H1 (cell line): ENCODE measurements at places on chromosomes 3 and 15. TPM values are rescaled to one million over a fixed set of nuclear protein-coding genes. Genes with fewer than 3 reads are reported as not detected.

The IL5RA gene
- not detected in 2 replicates for total RNA-seq

DNA sequence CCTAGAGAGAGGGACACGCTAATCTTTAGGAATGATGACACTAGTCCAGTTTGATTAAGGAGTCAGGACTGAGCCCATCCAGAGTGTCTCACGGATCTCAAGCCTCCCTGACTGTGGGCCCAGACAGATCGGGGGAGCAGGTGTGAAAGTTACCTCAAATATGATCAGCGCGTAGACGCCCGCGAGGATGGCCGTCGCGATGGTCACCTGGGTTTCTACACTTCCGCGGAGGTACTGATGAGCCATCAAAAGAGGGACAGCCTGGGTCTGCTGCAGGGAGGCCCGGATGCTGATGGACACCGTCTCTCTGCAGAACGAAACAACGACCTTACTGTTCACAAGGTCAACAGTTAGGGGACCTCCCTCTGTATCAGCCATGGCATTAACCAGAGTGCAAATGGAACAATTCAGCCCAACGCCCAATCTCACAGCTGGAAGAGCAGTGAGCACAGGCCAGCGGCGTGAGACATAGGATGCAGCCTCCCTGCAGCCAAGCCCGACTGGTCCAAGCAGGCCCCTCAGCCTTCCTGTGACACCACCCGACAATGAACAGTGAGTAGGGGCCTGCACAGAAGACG is 84.4 kb downstream of the OCA2 start:
- no peak for DNase-seq
- H3K27ac ChIP-seq: no peak overlapping the region
- H3K36me3 ChIP-seq: no peaks in the 10 kb centered on the region

The PTX3 gene
- total RNA-seq: 1.2 and 1.4 TPM in 2 replicates

- DNase-seq: no peak
- peaks cover 14% of the 10 kb centered on the region for H3K4me1 ChIP-seq
- H3K27me3 ChIP-seq: no peaks in the 10 kb centered on the region
- no peak overlapping the region for H3K27ac ChIP-seq
Observed at GRCh38 chr3:45597171-45597570, 2.6 kb downstream of the LIMD1 start.

The MUC20 gene
- total RNA-seq: 0.24 TPM in 1 of 2 replicates, not detected in the other

The GP9 gene
- not detected in 2 replicates for total RNA-seq

- no peaks in the 10 kb centered on the region for H3K4me1 ChIP-seq
- no peaks in the 10 kb centered on the region for H3K36me3 ChIP-seq
- no peak for DNase-seq
Observed at GRCh38 chr3:105334138-105334882, 32.4 kb upstream of the ALCAM start.

The CKMT1A gene
- 33.8 and 35.0 TPM in 2 replicates for total RNA-seq

- no peaks in the 10 kb centered on the region for H3K4me1 ChIP-seq
- H3K27me3 ChIP-seq: no peaks in the 10 kb centered on the region
Observed at GRCh38 chr3:5285439-5285838, 97.9 kb downstream of the EDEM1 start.

- H3K4me1 ChIP-seq: no peaks in the 10 kb centered on the region
- DNase-seq: no peak
- H3K4me3 ChIP-seq: no peak overlapping the region
- H3K27ac ChIP-seq: no peak overlapping the region
- no peaks in the 10 kb centered on the region for H3K36me3 ChIP-seq
Observed at GRCh38 chr15:101325263-101326025, 30.4 kb upstream of the SNRPA1 start.

- no peak overlapping the region for H3K4me3 ChIP-seq
- H3K4me1 ChIP-seq: no peaks in the 10 kb centered on the region
- no peaks in the 10 kb centered on the region for H3K27me3 ChIP-seq
- no peak for DNase-seq
- H3K36me3 ChIP-seq: no peaks in the 10 kb centered on the region
Observed at GRCh38 chr3:25678581-25678980, 13.9 kb upstream of the TOP2B start.

The NDN gene
- total RNA-seq: 27.4 and 29.4 TPM in 2 replicates

GRCh38 chr3:149527531-149528339 is 53.2 kb downstream of the TM4SF4 start:
- no peak overlapping the region for H3K27ac ChIP-seq
- H3K36me3 ChIP-seq: peaks cover 9% of the 10 kb centered on the region; the same call in 1 of the 2 replicates
- no peaks in the 10 kb centered on the region for H3K4me1 ChIP-seq
- no peak for DNase-seq
- H3K4me3 ChIP-seq: no peak overlapping the region

DNA sequence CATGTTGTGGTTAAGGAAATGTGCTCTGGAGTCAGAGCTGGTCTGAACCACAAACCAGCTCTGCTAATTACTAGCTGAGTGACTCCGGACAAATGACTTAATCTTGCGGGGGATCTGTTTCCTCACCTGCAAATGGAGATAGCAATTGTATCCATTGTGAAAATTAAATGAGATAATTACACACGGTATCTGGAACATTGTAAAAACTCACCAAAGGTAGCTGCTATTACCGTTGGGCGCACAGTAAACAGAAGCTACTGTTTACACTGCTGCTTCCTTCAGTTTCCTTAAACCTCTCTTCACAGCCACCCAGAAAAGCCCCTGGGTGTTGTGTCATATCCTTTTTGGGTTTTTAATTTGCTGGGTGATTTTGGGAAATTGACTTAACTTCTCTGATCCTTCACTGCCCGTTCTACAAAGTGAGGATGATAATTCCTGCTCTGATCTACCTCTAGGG is 107.8 kb downstream of the MEGF11 start:
- DNase-seq: no peak
- H3K27ac ChIP-seq: no peak overlapping the region
